ENCODE measurements at places on chromosomes 7 and 10.

DNA sequence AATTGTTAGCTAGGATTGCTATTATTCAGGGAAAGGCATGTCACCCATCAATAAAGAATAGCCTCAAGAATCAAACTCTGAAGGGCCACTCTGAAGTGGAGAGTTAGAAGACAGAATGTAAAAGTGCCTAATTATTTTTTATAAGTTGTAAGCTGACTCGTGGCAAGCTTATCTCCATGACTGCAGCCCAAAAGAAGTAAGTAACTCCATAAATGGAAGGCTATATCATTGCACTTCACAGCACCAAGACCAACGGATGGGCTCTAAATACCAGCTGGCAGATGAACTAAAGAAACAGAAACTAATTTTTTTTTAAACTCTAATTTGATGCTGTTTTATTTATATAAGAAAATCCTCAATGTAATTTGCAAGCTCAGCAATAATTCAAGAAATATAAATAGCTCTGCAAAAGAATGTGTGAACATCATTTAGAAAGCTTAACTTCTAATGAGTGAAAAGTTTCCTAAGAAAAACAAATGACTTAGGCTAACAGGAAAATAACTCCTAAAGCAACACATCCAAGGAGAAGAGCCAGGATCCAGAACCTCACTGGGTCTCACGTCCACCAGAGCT is 165.5 kb downstream of the SNX13 start:
- peak; percentile 58 for DNase-seq

DNA sequence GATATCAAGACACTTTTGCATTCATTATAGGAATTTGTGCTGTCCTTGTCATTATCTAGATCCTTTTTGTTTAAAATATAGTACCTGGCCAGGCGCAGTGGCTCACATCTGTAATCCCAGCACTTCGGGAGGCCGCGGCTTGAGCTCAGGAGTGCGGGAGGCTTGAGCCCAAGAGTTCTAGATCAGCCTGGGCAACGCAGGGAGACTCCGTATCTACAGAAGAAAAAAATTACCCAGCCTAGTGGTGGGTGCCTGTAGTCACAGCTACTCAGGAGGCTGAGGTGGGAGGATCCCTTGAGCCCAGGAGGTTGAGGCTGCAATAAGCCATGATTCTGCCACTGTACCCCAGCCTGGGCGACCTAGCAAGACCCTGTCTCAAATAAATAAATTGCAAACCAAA is 621 bp upstream of the MORN4 start:
- no peak for DNase-seq

- peak; percentile 92 for DNase-seq
Observed at GRCh38 chr10:102455893-102456471, 4.6 kb upstream of the C10orf95 start.

DNA sequence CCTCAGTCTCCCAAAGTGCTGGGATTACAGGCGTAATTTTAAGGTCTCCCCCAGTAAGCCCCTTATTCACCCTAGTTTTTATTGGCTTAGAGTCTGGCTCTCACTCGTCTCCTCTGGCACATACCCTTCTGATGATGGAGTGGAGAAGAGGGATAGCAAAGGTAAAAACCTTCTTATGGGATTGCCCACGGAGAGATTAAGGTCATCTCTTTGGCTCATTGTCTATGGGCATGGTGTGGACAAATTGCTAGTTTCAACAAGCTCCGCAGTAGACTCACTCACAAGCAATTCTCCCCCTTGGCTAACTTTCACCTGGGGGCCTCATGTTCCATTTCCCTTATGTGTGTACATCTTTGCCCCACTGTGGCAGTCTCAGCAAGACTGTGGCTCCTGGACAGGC is 22.4 kb upstream of the TSGA13 start:
- DNase-seq = no peak

- DNase-seq = no peak
Observed at GRCh38 chr10:52627279-52627678, 145.3 kb downstream of the MBL2 start.

GRCh38 chr7:156151658-156152057 is 339.4 kb upstream of the SHH start:
- no peak for DNase-seq

DNA sequence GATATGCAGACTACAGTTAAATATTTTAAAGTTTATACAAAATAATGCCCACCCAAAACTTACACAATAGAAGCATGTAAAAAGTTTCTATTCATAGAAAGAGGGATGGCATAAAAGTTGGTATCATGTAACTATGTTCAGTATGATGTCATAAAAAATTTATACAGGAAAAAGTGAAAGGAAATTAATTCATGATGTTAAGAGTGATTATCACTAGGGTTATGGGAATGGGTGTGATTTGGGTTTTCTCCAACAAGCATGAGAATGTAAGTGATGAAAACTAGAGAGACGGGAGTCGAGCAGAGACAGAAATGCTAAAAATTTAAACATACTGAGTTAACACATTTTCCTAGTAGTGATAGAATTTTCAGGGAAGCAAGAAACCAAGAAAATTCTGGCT is 52.7 kb downstream of the GDI2 start:
- DNase-seq = no peak

GRCh38 chr10:130637089-130637676 is 501.0 kb downstream of the GLRX3 start:
- DNase-seq = no peak

GRCh38 chr10:69446650-69447151 is 4.6 kb upstream of the TSPAN15 start:
- DNase-seq = peak; percentile 91

- no peak for DNase-seq
Observed at GRCh38 chr10:48266528-48266927, 8.0 kb downstream of the FRMPD2 start.

DNA sequence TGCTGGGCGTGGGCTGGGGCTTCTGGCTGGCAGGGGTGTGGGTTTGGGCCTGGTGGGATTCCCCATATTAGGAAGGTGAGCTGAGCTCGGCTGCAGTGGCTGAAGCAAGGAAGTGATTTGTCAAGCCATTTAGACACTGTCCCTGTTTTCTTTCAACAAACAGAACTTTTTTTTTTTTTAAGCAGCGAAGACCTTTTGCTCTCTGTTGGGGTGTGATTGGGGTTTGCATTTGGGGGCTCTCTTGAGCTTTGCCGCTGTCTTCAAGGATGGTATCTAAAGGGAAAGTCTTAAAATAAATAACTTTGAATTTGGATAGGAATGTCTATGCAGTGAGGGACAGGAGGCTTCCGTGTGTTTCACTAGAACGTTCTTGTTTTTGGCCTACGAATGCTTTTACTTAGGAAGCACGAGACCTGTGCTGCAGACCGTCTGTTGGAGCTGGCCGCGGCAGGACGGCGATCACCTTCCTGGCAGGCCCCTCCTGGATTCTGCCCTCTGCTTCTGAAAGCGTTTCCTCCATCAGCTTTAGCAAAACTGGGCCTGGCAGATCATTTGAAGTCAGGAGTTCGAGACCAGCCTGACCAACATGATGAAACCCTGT is 43.9 kb downstream of the FOXK1 start:
- DNase-seq = peak; percentile 64

Measured in mesenchymal stem cell (in vitro differentiated cells and primary cell).